ENCODE measurements at places on chromosomes 2 and 18. TPM values are rescaled to one million over a fixed set of nuclear protein-coding genes. Genes with fewer than 3 reads are reported as not detected.

Gene CYP27A1
- 26.0 TPM for total RNA-seq

Gene ADAM23
- total RNA-seq, result 2.4 TPM

Gene THADA
- total RNA-seq, result 21.0 TPM

Gene LOXHD1
- total RNA-seq, result not detected

Gene AQP12B
- not detected for total RNA-seq

Gene ARMC9
- 298 TPM for total RNA-seq

Gene UGT1A4
- not detected for total RNA-seq

Gene ITGB6
- not detected for total RNA-seq

Gene CNDP1
- 0.15 TPM for total RNA-seq

Gene C2orf66
- not detected for total RNA-seq

Gene ZDBF2
- 15.2 TPM for total RNA-seq

Gene LONRF2
- total RNA-seq, result 54.4 TPM

Gene CCDC178
- not detected for total RNA-seq

Gene AMER3
- 0.27 TPM for total RNA-seq

Gene MYO3B
- total RNA-seq, result not detected

Gene SLC16A14
- 3.0 TPM for total RNA-seq

Gene TCF23
- not detected for total RNA-seq

Gene ANKRD62
- total RNA-seq, result not detected

Gene EPB41L3
- total RNA-seq, result 27.4 TPM

Gene MYO5B
- 3.2 TPM for total RNA-seq

Gene ALLC
- not detected for total RNA-seq

Gene GNLY
- not detected for total RNA-seq

Gene HTR2B
- 17.3 TPM for total RNA-seq

Gene ARHGAP15
- total RNA-seq, result 8.0 TPM

Gene CROCC2
- not detected for total RNA-seq

Gene LBH
- total RNA-seq, result 62.3 TPM

Gene PSMA8
- not detected for total RNA-seq

Gene FAM110C
- total RNA-seq, result 0.93 TPM

Gene VWC2L
- not detected for total RNA-seq

Gene HAAO
- 6.0 TPM for total RNA-seq

Gene RAPH1
- 18.7 TPM for total RNA-seq

Gene CACNB4
- total RNA-seq, result 5.4 TPM

Gene PDCD1
- 0.19 TPM for total RNA-seq

Gene TBC1D8
- 14.9 TPM for total RNA-seq

Gene SLC4A1AP
- total RNA-seq, result 22.9 TPM

Gene C2orf92
- total RNA-seq, result 1.5 TPM

Gene ASB18
- total RNA-seq, result not detected

Gene TRAPPC8
- total RNA-seq, result 44.8 TPM

Gene SMYD5
- total RNA-seq, result 21.0 TPM

Gene TXNDC2
- total RNA-seq, result not detected
